Activated CD4-positive, alpha-beta T cell treated with anti-CD3 and anti-CD28 coated beads, Interleukin-2, Interleukin-4, amounts not matched to agents 100 ng/mL and 50 ng/mL, durations not matched to agents 16 hours and 8 hours (primary cell): ENCODE measurements at places on chromosomes 2 and 18.

GRCh38 chr2:235960716-235961640 lies 207.2 kb downstream of the GBX2 start:
- no peak for DNase-seq

- peak; percentile 0 for DNase-seq
Measured at GRCh38 chr2:166516712-166517303, 22.8 kb upstream of the SCN7A start.

- no peak for DNase-seq
Measured at GRCh38 chr2:24490181-24490689, 819 bp upstream of the NCOA1 start.

- no peak for DNase-seq
Measured at GRCh38 chr2:119267604-119268003, 44.0 kb downstream of the STEAP3 start.

- DNase-seq, result no peak
Measured at GRCh38 chr2:127348426-127349000, 39.3 kb downstream of the MAP3K2 start.

- DNase-seq, result no peak
Measured at GRCh38 chr18:46160050-46160798, 56.0 kb downstream of the HAUS1 start.

- no peak for DNase-seq
Measured at GRCh38 chr2:8817221-8817620, 20.2 kb downstream of the KIDINS220 start.

- DNase-seq, result no peak
Measured at GRCh38 chr2:95277246-95277906, 3.1 kb downstream of the PROM2 start.

- DNase-seq, result no peak
Measured at GRCh38 chr2:68357605-68358337, 7.3 kb upstream of the PLEK start.

DNA sequence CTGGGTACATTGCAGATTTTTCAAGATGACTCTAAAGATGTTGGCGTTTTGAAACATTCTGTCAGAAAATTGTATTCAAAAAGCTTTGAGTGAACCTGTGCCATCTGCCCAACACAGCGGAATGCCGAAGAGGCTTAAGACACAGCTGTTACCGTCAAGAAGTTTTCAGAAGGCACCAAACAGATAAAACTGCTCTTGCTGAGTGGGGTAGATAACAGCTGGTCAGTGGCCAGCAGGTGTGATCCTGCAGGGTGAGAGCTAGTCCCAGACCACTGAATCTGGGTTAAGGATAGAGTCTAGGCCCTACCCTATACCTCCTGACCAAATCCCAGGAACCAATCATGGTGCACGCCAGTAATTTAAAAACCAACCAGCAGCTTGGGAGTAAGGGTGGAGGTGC lies 60.5 kb upstream of the B3GNT7 start:
- DNase-seq, result no peak

DNA sequence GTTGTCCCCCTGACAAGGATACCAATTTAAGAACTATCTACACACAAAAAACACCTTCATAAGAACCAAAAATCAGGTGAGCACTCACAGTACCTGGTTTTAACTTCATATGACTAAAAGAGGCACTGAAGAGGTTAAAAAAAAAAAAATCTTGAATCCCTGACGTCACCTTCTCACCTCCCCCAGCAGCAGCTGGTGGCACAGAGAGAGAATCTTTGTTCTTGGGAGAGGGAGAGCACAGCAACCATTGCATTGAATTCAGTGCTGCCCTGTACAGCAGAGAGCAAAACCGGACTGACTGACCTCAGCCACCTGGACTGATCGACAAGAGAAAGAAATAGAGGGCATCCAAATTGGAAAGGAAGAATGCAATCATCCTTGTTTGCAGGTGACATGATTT lies 566.0 kb downstream of the TMX3 start:
- DNase-seq, result no peak

DNA sequence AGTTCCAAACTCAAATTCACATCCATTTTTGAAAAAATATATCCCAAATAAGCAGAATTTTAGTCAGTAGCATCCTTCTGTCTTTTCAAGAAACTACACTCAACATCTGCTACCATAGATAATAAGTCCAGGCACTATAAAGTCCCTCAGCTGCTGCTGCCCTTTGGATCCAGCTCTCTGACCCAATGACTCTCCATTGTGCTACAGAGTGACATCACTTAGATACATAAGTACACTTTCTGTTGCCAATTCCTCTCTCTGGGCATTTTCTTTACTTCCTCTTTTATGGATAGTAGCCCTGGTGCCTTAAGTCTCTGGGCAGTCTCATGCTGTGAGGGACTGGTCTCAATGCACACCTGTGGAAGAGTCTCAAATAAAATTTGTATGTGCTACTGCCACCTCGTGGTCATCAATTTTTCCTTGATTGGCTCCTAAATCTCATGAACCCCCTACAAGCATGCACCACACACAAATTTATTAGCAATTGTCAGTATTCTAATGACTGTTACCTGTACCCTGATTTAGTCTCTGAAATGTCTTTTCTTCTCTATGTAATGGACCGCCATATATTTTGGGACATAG lies 219.2 kb downstream of the LRP1B start:
- peak; percentile 4 for DNase-seq

DNA sequence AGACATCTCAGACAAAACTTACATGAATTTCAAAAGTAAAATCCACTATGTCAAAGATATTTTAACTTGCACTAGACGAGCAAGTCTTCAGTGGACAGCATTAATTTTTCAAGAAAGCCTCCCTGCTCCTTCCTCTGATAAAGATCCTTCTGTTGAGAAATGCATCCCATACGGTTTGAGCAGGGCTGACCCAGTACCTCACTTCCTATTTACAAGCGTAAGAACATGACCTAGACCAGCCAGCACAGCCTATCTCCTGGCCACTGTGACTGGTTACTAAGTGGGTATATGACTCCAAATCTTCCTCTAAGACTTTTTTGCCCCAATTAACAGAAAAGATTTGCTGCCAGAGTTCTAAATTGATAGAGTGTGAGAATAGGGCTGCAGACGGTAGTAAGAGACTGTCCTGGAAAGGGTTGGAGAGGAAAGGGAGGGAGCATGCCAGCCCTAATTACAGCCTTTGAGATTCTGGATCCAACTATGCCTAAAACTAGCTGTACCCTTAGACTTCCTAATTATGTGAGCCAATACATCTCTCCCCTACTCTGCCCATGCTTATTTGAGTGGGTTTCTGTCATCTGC lies 108.4 kb downstream of the PRELID3A start:
- no peak for DNase-seq

DNA sequence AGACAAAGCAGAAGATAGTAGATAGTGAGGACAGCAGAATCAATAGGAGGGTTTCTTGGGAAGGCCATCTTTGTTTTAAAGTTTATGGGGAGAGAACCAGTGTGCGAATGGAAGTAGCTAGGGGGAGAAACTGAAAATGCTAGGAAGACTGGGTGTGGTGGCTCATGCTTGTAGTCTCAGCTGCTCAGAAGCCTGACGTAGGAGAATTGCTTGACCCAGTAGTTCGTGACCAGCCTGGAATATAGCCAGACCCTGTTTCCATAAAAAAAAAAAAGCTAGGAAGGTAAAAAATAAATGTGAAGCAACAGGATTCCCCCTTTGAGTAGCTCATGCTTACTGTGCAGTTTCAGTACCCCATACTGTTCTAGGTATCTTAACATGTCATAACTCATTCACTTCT lies 19.2 kb upstream of the DRC1 start:
- no peak for DNase-seq

GRCh38 chr2:154713675-154714074 lies 15.2 kb downstream of the KCNJ3 start:
- no peak for DNase-seq

GRCh38 chr2:241842620-241843211 lies 16.0 kb downstream of the PDCD1 start:
- DNase-seq, result peak; percentile 24

- no peak for DNase-seq
Measured at GRCh38 chr2:36088716-36089328, 266.8 kb upstream of the CRIM1 start.

- no peak for DNase-seq
Measured at GRCh38 chr18:43134876-43135275, 19.4 kb upstream of the RIT2 start.

DNA sequence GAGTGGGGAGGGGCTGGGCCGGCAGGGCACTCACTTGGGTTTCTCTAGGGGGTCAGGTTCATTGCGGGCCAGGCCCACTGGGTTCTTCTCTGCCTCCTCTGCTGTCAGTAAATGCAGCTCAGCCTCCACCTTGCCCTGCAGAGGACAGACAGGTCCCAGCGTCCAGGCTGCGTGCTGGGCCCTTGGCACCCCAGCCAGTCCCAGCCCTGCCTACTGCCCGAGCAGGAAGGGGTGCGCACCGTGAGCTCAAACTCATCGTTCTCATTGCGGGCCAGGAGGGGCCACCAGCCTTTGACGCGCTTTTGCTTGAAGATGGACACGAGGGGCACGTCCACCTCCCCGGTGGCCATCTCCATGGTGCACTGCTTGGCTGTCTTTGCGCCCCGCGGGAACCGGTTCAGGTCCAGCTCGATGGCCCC lies 17.3 kb downstream of the OTOF start:
- no peak for DNase-seq
